ENCODE measurements at places on chromosomes 7 and 10. TPM values are rescaled to one million over a fixed set of nuclear protein-coding genes. Genes with fewer than 3 reads are reported as not detected.

DNA sequence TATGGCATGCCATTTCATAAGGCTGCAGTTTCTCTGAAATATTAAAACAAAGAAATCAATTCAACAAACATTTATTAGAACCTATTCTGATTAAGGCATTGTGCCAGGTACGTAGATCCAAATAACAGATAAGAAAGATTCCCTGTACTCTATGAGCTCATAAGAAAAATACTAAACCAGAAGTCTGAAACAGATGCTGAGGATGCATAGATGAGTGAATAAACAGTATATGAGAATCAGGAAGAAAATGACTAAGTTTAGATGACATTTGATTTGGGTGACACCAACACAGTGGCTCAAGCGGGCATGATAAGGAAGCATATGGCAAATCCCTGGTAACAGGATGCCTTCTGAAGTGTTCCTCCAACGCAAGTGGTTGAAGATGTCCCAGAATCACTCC lies 477.2 kb downstream of the PARD3 start:
- H3K27ac ChIP-seq: no peak overlapping the region
- H3K36me3 ChIP-seq: peaks cover 2% of the 10 kb centered on the region
- no peaks in the 10 kb centered on the region for H3K27me3 ChIP-seq
- DNase-seq: no peak
- H3K4me3 ChIP-seq: no peak overlapping the region

The CHST15 gene
- 9.4 TPM for polyA plus RNA-seq

- H3K36me3 ChIP-seq: no peaks in the 10 kb centered on the region
- H3K4me3 ChIP-seq: no peak overlapping the region
- H3K4me1 ChIP-seq: no peaks in the 10 kb centered on the region
- no peak for DNase-seq
Measured at GRCh38 chr7:18191341-18191740, 163.7 kb upstream of the PRPS1L1 start.

DNA sequence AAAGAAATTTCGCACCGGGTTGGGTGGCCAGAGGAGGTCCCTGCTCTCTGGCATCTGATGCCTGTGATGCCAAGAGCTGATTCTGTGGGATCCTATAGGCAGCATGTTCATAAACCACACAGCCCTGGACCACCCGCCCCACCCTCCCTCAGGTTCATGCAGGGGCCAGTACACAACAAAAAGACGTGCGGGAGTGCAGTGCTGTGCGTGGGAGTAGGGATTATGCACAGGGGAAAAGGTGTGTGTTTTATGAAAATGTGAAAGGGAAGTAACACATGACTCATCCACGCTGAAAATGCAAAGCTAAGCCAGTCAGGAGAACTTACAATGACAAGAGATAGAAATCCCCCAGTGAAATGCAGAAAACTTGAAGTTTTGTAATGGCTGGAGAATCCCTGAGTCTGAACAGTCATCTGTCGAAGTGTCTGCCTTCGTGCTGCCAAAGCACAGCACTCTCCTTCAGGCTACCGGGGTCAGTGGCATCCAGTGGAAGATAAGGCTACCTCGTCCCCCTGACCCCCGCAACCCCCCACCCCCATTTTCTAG lies 1.1 kb downstream of the KIAA1217 start:
- H3K4me3 ChIP-seq: peak overlapping the region; percentile 47
- H3K36me3 ChIP-seq: no peaks in the 10 kb centered on the region
- peaks cover 48% of the 10 kb centered on the region for H3K4me1 ChIP-seq
- H3K27ac ChIP-seq: peak overlapping the region; percentile 87
- no peak for DNase-seq

- no peaks in the 10 kb centered on the region for H3K36me3 ChIP-seq
- H3K27me3 ChIP-seq: no peaks in the 10 kb centered on the region
- no peak overlapping the region for H3K27ac ChIP-seq
- no peak for DNase-seq
- no peak overlapping the region for H3K4me3 ChIP-seq
Measured at GRCh38 chr7:9017286-9017685, 583.9 kb downstream of the NXPH1 start.

The KIAA1549 gene
- 3.9 TPM for polyA plus RNA-seq

DNA sequence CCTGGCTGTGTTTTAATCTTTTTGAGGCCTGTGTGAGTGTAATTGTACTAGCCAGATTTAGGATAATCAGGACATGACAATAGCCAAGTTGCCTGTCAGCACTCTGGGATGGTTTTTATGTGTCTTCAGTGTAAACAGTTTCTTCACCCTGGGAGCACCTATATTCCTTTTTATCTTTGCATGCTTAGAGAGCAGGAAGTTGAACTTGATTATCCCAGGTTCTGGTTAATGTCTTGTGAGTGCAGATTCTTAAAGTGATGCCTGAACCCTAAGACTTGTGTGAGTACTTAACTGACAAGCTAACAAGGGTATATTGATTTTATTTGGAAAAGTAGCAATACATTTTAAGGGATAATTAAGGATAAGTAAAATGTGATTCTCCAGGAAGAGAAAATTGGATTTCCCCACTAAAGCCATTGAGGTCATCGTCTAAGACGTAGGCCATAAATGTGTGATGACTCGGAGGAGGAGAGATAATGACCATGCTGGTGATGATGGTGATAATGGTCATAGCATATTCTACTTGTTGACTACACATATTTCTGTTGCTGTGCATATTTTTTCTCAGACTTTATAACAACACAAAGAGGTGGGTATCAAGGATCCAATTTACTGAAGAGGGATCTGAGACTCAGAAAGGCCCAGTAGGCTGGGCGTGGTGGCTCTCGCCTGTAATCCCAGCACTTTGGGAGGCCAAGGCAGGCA lies 234.7 kb downstream of the CAMK1D start:
- no peak overlapping the region for H3K4me3 ChIP-seq
- H3K27ac ChIP-seq: no peak overlapping the region
- no peak for DNase-seq

The ADIRF gene
- polyA plus RNA-seq: 11.4 TPM

- no peak for DNase-seq
- no peaks in the 10 kb centered on the region for H3K4me1 ChIP-seq
- H3K27ac ChIP-seq: no peak overlapping the region
- H3K36me3 ChIP-seq: no peaks in the 10 kb centered on the region
- H3K27me3 ChIP-seq: no peaks in the 10 kb centered on the region
Measured at GRCh38 chr10:22455068-22455857, 110.0 kb downstream of the SPAG6 start.

GRCh38 chr7:114843102-114843501 lies 78.8 kb upstream of the MDFIC start:
- no peaks in the 10 kb centered on the region for H3K36me3 ChIP-seq
- H3K4me1 ChIP-seq: no peaks in the 10 kb centered on the region
- no peaks in the 10 kb centered on the region for H3K27me3 ChIP-seq
- DNase-seq: no peak
- no peak overlapping the region for H3K4me3 ChIP-seq

DNA sequence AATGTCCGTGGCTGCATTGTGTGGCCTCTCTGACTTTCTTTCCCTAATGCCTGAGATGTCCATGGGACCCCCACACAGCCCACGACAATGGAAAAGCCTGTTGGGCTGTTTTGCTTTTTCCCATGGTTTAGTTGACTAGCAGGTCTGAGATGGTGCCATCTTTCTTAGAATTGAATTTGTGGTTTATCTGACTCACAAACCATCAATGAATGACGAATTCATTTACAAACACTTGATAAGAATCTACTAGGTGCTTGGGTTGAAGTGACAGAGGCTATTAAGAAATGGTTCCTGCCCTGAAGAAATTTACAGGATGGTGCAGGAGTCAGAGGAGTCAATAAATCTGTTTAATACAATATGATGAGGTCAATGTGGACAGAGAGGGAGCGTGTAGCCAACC lies 75.4 kb downstream of the OTUD1 start:
- DNase-seq: no peak
- H3K27ac ChIP-seq: no peak overlapping the region
- H3K36me3 ChIP-seq: no peaks in the 10 kb centered on the region
- H3K27me3 ChIP-seq: no peaks in the 10 kb centered on the region
- no peak overlapping the region for H3K4me3 ChIP-seq

The AOAH gene
- polyA plus RNA-seq: 17.8 TPM

GRCh38 chr10:79452174-79452611 lies 6.8 kb upstream of the ZCCHC24 start:
- H3K27ac ChIP-seq: no peak overlapping the region
- peaks cover 3% of the 10 kb centered on the region for H3K27me3 ChIP-seq
- H3K36me3 ChIP-seq: no peaks in the 10 kb centered on the region

DNA sequence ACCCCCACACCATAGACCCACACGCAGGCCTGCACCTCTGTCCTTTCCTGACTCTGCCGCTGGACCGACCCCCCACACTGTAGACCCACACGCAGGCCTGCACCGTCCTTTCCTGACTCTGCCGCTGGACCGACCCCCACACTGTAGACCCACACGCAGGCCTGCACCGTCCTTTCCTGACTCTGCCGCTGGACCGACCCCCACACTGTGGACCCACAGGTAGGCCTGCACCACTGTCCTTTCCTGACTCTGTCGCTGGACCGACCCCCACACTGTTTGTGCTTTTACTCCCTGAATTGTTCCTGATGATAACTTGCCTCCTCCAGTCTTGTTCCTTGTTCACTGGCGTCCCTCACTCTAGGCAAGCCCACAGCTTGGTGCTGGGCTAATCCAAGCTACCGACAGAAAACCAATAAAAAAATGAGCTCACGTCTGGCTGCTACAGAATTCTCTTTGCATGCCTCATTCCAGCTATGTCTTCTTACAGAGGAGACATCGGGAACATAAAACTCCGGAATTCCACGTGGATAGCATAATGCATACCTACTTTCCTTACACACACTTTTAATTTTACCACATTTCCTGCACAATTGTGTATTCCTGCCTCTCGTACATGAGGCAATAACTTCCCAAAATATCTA lies 494.3 kb downstream of the PTPRN2 start:
- H3K27me3 ChIP-seq: no peaks in the 10 kb centered on the region
- no peaks in the 10 kb centered on the region for H3K36me3 ChIP-seq
- H3K27ac ChIP-seq: no peak overlapping the region
- H3K4me1 ChIP-seq: no peaks in the 10 kb centered on the region
- H3K4me3 ChIP-seq: no peak overlapping the region

GRCh38 chr7:28957751-28958234 lies 337 bp downstream of the TRIL start:
- no peak for DNase-seq
- peaks cover 15% of the 10 kb centered on the region for H3K4me1 ChIP-seq
- no peaks in the 10 kb centered on the region for H3K36me3 ChIP-seq

- H3K4me1 ChIP-seq: peaks cover 10% of the 10 kb centered on the region
- H3K36me3 ChIP-seq: peaks cover 55% of the 10 kb centered on the region
- no peak overlapping the region for H3K4me3 ChIP-seq
- no peaks in the 10 kb centered on the region for H3K27me3 ChIP-seq
- H3K27ac ChIP-seq: peak overlapping the region; percentile 63
- DNase-seq: peak; percentile 83
Measured at GRCh38 chr10:119120413-119120867, 16.5 kb downstream of the DENND10 start.

The IDI2 gene
- not detected for polyA plus RNA-seq

DNA sequence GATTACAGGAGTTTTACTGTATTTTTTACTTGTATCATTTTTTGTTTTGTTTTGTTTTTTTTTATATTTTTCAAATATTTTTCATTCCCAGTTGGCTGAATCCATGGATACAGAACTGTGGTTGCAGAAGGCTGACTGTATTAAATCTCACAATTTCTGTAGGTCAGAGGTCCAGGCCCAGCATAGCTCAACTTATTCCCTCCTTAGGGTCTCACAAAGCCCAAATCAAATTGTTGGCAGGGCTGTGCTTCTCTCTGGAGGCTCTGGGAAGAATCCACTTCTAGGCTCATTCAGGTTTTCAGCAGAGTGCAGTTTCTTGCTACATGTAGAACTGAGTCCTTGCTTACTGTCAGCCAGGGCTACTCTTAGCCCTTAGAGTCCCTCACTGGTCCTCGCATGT lies 22.6 kb downstream of the TSPAN14 start:
- no peak overlapping the region for H3K4me3 ChIP-seq
- H3K27ac ChIP-seq: no peak overlapping the region
- no peaks in the 10 kb centered on the region for H3K27me3 ChIP-seq

GRCh38 chr10:18968159-18968558 lies 80.4 kb upstream of the MALRD1 start:
- H3K36me3 ChIP-seq: no peaks in the 10 kb centered on the region
- peak overlapping the region; percentile 15 for H3K27ac ChIP-seq
- H3K27me3 ChIP-seq: no peaks in the 10 kb centered on the region

- H3K27me3 ChIP-seq: no peaks in the 10 kb centered on the region
- H3K4me1 ChIP-seq: peaks cover 11% of the 10 kb centered on the region
- H3K36me3 ChIP-seq: no peaks in the 10 kb centered on the region
- H3K4me3 ChIP-seq: no peak overlapping the region
- DNase-seq: no peak
- no peak overlapping the region for H3K27ac ChIP-seq
Measured at GRCh38 chr7:2100278-2101208, 132.2 kb downstream of the MAD1L1 start.

DNA sequence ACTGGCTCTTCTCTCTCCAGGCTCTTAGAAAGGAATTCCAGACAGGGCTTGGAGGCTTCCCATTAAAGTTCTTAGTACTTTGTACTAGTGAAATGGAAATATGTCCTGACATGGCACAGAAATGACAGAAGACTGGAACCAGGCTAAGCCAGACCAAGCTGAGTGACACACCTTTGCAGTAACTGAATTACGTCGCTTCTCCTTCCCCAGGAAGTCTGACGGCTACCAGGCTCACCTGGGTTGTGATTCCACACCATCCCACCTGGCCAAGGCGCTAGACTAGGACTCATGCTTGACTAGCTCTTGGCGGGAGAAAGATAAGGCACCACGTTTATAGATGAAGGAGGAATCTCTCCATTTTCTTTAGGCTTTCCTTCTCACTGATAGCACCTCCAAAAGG lies 50.7 kb upstream of the KCNIP2 start:
- DNase-seq: peak; percentile 9
- H3K27me3 ChIP-seq: no peaks in the 10 kb centered on the region
- no peaks in the 10 kb centered on the region for H3K36me3 ChIP-seq
- H3K27ac ChIP-seq: peak overlapping the region; percentile 43

GRCh38 chr7:50189371-50189770 lies 96.3 kb upstream of the ZPBP start:
- no peaks in the 10 kb centered on the region for H3K27me3 ChIP-seq
- no peak overlapping the region for H3K4me3 ChIP-seq
- H3K4me1 ChIP-seq: no peaks in the 10 kb centered on the region
- no peak for DNase-seq
- no peaks in the 10 kb centered on the region for H3K36me3 ChIP-seq

The NUTM2E gene
- 0.09 TPM for polyA plus RNA-seq

- peaks cover 30% of the 10 kb centered on the region for H3K4me1 ChIP-seq
- H3K27ac ChIP-seq: peak overlapping the region; percentile 99
- no peaks in the 10 kb centered on the region for H3K27me3 ChIP-seq
- peak; percentile 40 for DNase-seq
- peak overlapping the region; percentile 90 for H3K4me3 ChIP-seq
Measured at GRCh38 chr10:61902445-61903220, 1.1 kb downstream of the ARID5B start.

DNA sequence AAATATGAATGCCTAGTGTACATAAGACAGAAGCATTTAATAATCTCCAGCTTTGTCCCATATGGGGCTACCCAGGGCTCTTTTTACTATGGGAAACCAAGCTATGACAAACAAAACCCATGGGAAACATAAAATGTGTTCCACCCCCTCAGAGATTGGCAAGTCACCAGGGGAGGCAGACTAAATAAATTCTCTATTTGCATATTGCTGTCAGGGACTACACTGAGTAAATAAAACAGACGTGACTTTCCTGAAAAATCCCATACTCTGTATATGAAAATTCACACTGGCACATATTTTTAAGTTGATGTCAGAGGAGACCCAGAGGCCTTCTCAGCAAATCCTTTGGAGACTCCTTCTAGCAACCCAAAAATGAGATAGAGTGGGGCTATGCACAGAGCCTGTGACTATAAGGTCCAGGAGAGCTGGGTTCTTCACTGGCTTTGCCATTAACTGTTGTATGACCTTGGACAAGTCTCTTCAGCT lies 44.0 kb upstream of the HPSE2 start:
- H3K27ac ChIP-seq: peak overlapping the region; percentile 62
- DNase-seq: peak; percentile 35
- H3K27me3 ChIP-seq: no peaks in the 10 kb centered on the region
- no peaks in the 10 kb centered on the region for H3K4me1 ChIP-seq
- no peak overlapping the region for H3K4me3 ChIP-seq
- no peaks in the 10 kb centered on the region for H3K36me3 ChIP-seq

Data from large intestine (tissue), 12 donors.